ENCODE measurements at places on chromosomes 5 and 9. TPM values are rescaled to one million over a fixed set of nuclear protein-coding genes. Genes with fewer than 3 reads are reported as not detected.

GRCh38 chr9:103941104-103941503 is 153.0 kb upstream of the SMC2 start:
- no peaks in the 10 kb centered on the region for H3K27me3 ChIP-seq
- H3K36me3 ChIP-seq = no peaks in the 10 kb centered on the region
- H3K4me1 ChIP-seq = no peaks in the 10 kb centered on the region
- no peak overlapping the region for H3K27ac ChIP-seq
- no peak overlapping the region for H3K4me3 ChIP-seq
- DNase-seq = no peak

DNA sequence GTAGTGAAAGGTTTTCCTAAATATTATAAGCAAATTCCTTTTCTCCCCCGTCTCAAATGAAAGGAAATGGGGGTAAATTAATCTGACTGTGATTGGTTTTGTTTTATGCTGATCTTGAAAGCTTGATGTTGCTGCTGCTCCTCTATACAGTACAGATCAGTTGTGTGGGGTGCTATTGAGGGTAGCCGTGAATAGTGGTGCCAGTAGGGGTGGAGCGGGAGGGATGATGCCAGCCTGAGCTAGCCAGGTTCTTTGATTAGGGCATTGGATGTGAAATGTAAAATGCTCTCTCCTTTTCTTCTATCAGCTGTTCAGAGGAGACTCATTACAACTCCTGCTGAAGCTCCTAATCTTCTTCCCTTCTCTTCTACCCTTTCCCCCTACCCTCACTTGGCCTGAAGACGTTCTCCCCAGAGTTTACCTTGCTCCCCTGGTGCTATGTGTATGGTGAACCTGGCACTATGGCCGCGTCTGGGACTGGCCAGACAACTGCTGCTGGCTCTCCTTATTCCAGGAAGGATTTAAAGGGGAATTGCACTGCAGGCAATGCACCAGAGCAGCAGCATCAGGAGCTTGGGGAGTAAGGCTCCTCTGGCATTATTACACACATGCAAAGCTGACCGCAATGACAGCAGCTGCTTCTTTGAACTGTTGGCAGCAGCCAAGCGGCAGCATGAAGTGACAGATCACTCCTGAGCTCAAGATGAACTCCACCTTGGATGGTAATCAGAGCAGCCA is 566 bp downstream of the GPR21 start:
- no peak for DNase-seq
- no peaks in the 10 kb centered on the region for H3K36me3 ChIP-seq
- H3K27ac ChIP-seq = no peak overlapping the region
- H3K4me1 ChIP-seq = no peaks in the 10 kb centered on the region

Gene TRAPPC13
- total RNA-seq = 27.8 TPM

DNA sequence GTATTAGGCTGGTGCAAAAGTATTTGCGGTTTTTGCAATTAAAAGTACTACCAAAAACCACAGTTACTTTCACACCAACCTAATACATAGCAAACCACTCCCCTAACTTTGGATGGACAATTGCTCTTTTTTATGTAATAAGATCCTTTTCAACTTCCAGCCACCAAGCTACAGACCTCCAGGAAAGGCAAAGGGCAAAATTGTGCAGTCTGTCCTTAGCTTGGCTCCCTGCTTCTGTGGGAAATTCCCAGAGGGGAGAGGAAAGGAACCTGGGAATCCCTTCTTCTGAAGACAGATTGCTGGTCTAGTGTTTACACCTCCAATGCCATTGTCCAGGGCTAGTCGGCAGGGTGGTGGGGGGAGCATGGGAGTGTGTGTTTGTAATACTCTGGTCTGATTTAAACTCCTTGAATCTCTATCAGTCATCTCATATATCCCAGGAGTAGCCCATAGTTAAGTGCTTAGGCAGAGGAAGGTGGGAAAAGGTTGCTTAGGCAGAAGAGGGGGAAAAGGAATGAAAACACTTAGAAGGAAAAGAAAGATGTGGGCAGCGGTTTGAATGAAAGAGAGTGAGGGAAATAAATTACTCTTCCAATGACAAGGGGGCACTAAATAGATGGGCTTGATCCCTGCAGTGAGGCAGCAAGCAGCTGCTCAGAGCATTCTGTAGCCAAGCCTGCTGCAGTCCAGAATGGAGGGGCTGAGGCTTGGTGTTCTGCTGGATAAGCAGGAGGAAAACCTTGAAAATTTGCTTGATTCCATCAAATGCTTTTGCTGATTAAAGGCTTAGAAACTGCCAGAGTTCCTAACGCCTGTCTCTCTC is 86.9 kb upstream of the MAP1B start:
- H3K4me1 ChIP-seq = no peaks in the 10 kb centered on the region
- no peak for DNase-seq
- no peaks in the 10 kb centered on the region for H3K36me3 ChIP-seq

GRCh38 chr5:172194985-172195774 is 1.2 kb downstream of the EFCAB9 start:
- no peaks in the 10 kb centered on the region for H3K4me1 ChIP-seq
- no peaks in the 10 kb centered on the region for H3K27me3 ChIP-seq
- no peak overlapping the region for H3K27ac ChIP-seq

Gene ANKRD33B
- 0.47 TPM for total RNA-seq

DNA sequence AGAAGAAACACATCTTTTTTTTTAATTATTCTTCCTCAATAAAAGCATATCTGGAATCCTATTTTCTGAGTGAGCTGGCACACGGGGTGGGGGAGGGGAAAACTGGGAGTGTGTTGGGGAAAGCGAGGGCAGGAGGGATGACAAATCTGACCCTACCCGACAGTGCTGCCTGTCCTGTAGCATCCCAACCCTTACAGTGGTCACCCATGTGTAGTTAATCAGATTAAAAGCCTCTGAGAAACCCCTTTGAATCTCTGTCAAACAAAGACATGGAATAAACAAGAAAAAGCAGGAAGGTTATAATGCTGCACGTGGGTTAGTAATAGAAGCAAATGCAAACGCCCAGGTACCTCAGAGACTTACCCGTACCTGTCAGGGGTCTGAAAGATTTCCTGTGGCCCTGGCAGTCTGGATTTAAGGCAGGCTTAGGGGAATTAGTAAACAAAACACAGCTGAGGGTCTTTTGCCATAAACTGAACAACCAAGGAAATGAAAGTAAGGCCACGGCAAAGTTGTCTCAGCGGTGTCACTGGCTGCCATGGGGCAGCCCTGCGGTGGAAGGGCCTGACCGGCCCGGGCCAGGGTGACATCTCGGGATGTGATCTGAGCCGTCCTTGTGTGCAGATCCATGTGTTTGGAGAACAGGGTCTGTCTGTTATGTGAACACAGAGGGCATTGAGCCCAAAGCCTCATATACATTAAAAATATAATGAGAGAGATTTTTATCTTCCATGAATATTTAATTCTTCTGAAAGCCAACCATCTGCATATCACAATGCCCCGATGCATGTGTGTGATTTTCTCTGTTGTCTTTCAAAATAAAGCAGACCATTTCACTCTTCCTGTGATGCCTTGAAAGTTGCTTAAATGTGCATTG is 308.2 kb downstream of the ZNF608 start:
- H3K27me3 ChIP-seq = no peaks in the 10 kb centered on the region
- no peaks in the 10 kb centered on the region for H3K36me3 ChIP-seq
- no peak overlapping the region for H3K4me3 ChIP-seq
- H3K4me1 ChIP-seq = no peaks in the 10 kb centered on the region
- DNase-seq = no peak

Gene IFNB1
- total RNA-seq = not detected

- no peak overlapping the region for H3K27ac ChIP-seq
- H3K4me3 ChIP-seq = no peak overlapping the region
- no peak for DNase-seq
Measured at GRCh38 chr9:70519912-70520724, 105.7 kb upstream of the KLF9 start.

DNA sequence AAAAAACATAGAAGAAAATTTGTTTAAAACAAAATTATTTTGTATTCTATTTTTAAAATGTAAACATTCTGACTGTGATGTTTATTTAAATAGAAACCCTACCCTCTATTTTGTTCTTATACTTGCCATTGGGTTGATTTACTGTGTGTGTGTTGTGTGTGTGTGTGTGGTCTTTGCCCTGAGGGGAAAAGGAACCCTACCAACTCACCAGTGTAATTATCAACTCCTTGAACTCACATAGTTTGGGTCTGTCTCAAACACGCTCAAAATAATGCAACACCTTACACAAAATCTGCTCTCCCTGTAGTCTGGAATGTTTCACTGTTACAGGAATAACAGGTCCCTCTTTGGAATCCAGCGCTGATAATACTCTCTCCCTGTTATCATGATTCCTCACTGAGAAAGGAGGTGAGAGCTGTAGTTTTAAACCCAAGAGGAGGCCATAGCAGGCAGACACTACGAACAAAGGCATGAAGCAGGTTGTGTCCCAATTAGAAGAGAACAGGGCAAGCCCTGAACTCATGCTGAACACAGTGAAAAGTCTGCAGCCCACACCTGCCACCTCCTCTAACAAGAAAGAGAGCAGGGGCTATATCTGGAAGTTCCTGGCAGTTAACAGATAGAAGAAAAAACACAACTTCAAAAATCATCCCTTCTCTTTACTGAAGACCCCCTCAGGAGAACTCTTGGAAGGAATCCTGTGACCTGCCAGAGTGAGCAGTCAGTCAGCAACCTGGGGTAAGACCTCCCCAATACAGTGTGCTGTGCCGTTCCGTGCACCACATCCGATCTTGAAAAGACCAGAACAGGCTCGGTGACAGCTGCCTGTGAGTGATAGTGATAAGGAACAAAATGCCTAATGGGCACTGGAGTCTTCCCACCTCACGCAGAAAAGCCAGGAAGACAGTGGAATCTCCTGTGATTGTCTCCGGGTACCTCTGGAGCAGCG is 608.1 kb upstream of the ADAMTS16 start:
- no peaks in the 10 kb centered on the region for H3K27me3 ChIP-seq
- no peaks in the 10 kb centered on the region for H3K36me3 ChIP-seq

- H3K4me1 ChIP-seq = no peaks in the 10 kb centered on the region
- H3K36me3 ChIP-seq = no peaks in the 10 kb centered on the region
- H3K4me3 ChIP-seq = no peak overlapping the region
- DNase-seq = no peak
- no peaks in the 10 kb centered on the region for H3K27me3 ChIP-seq
Measured at GRCh38 chr5:83026516-83026915, 50.7 kb downstream of the TMEM167A start.

Gene ADAMTS12
- total RNA-seq = 8.4 TPM

Gene LEAP2
- total RNA-seq = not detected

DNA sequence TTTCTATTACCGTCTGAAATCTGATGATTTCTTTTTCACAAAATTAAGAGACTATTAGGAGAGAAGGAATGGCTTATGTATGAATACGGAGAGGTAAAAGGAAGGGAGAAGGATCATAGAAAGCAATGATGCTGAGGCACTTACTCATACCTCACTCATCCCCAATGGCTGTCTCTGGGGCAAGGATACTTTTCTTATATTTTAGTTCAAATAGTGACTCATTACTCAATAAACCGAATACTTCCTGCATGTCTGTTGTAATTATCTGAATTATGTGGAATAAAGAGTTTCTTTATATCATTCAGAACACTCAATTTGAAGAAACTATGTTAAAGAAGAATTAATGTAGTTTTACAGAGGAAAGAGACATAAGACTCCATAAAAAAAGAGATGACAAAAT is 284.5 kb upstream of the NUDT12 start:
- no peak for DNase-seq
- H3K4me3 ChIP-seq = no peak overlapping the region
- H3K36me3 ChIP-seq = no peaks in the 10 kb centered on the region
- H3K27ac ChIP-seq = no peak overlapping the region

- peaks cover 11% of the 10 kb centered on the region for H3K4me1 ChIP-seq
- no peak for DNase-seq
- peaks cover 4% of the 10 kb centered on the region for H3K36me3 ChIP-seq
- H3K27me3 ChIP-seq = no peaks in the 10 kb centered on the region
- H3K27ac ChIP-seq = no peak overlapping the region
Measured at GRCh38 chr9:126480813-126481212, 132.9 kb upstream of the LMX1B start.

- peak; percentile 78 for DNase-seq
- peaks cover 31% of the 10 kb centered on the region for H3K4me1 ChIP-seq
- H3K4me3 ChIP-seq = peak overlapping the region; percentile 4
- no peaks in the 10 kb centered on the region for H3K36me3 ChIP-seq
- H3K27ac ChIP-seq = peak overlapping the region; percentile 78
- no peaks in the 10 kb centered on the region for H3K27me3 ChIP-seq
Measured at GRCh38 chr5:35852084-35852734, 4.5 kb upstream of the IL7R start.

DNA sequence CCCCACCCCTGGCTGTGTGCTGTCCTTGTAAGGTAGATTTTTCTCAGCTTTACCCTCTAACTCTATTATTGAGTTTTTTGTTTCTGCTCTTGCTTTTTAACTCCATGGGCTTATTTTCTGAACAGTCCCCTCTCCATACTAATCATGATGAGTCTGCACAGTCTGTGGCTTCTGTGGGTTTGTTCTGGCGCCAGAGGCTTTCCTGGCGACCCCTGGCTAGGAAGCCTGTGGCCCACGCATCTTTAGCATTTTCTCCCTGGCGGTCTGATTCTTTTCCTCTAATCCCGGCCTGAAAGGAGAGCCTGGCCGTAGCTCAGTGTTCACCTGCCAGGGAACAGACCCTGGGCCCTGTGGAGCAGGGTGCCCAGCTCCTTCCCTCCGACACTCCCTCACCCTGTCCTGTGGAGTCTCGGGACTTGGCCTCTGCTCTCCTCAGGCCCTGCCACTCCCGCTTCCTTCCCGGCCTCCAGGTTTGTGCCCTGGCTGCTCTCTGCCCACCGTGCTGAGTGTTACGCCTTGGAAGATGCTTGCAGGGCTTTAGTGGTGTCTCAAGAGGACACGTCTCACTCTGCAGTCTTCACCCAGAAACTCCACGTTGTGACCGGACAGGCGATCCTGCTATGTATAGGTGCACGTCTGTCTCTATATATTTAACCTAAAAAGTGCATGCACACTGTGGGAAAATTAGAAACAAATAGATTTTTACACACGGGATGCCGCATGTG is 31.7 kb upstream of the LRRC14B start:
- H3K4me3 ChIP-seq = no peak overlapping the region
- H3K27me3 ChIP-seq = no peaks in the 10 kb centered on the region
- no peaks in the 10 kb centered on the region for H3K36me3 ChIP-seq
- no peak overlapping the region for H3K27ac ChIP-seq

DNA sequence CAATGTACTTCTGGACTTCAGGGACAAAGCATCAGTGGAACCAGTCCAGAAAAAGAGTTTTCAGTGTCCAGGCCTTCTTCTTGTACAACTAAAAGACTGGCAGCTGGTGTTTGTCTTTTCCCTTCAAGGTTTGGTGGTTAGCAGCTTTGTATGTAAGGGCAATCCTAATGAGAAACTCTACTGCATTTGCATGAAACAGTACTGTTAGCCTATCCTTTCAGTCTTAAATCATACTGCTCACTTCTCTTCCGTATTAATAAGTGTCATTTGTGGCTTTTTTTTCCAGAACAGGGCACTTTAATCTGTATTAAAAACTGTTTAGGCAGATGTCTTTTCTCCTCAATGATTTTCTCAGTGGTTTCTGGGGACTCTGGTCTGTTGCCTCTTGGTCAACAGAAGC is 48.9 kb downstream of the FAM174A start:
- H3K4me3 ChIP-seq = no peak overlapping the region
- DNase-seq = no peak
- no peak overlapping the region for H3K27ac ChIP-seq
- no peaks in the 10 kb centered on the region for H3K4me1 ChIP-seq
- H3K36me3 ChIP-seq = no peaks in the 10 kb centered on the region

GRCh38 chr5:126499853-126500342 is 76.7 kb downstream of the GRAMD2B start:
- no peak for DNase-seq
- peak overlapping the region; percentile 42 for H3K27ac ChIP-seq
- H3K36me3 ChIP-seq = no peaks in the 10 kb centered on the region
- no peaks in the 10 kb centered on the region for H3K27me3 ChIP-seq

Gene INSL4
- not detected for total RNA-seq
